CD4-positive, alpha-beta T cell treated with Interleukin-10 for 1 hour (primary cell): ENCODE measurements at places on chromosomes 6 and 20.

- DNase-seq, result no peak
These were observed 1.6 kb downstream of the SMPDL3A start for GRCh38 chr6:122790423-122791309.

DNA sequence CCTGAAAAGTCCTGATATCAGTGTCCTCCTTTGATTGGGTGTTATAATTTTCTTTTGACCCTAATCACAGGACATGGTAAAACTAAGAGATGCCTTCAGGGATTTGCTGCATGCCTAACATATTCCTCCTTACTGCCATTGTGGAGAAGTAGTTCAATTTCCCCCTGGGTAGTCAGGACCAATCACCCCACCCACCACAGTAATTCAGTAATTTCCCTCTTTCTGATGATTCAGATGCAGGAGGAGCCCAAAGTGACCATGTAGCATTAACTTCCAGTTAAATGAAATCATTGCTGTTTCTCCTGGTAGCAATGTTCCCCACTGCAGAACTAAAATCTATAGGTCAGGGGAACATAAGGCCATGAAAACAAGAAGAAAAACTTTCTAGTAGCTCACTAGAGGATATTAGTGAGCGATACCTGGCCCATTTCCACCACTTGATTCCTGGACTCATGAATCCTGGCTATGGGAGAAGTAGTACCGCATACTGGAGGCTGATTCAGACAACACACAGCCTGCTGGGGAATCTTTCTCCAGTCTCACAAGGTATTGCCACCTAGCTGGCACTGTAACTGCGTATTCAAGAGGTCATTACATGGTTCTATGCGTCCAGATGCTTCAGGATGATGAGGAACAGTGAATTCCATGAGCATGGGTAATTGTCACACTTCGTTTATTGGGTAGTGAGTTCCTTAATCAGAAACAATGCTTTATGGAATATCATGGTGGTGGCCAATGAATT is 561.2 kb downstream of the HAO1 start:
- no peak for DNase-seq

DNA sequence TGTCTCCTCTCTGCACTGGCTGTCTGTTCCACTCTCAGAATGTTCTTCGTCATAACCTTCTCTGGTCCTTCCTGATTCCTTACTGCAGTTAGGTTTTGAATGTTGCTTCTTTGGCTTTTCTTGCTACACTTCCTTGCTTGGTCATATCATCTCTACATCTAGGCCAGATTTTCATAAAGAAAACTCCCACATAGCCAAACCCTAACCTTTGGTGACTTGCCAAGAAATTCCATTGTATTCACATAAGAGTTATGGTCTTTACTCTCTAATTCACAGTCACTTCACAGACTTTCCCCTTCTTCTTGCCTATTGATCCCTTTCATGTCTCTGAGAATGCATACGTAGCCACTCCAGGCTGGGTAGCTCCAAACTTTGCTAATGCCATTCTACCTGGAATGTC is 41.9 kb upstream of the SIM1 start:
- DNase-seq, result no peak

GRCh38 chr20:25439328-25439727 is 31.9 kb downstream of the GINS1 start:
- DNase-seq, result no peak

GRCh38 chr6:141123049-141123448 is 1009.7 kb upstream of the GJE1 start:
- DNase-seq, result no peak

GRCh38 chr20:46987001-46987400 is 92.4 kb downstream of the EYA2 start:
- DNase-seq, result no peak

DNA sequence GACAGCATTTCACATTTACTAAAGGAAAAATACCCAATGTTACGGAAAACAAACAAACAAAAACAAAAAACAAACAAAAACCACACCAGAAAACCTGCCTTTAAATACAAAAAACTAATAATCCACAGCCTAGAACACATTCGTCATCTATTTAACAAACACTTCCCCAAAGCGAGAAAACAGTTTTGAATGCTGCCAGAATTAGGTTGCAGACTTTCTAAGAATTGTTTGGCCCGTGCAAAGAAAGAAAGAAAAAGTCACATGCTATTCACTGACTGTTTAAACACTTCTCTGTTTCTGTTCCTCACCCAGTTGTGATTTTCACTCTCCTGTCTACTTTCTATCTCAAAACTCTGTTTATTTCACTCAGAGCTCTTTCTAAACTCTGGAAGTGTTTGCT is 52.5 kb downstream of the BCAS1 start:
- no peak for DNase-seq

GRCh38 chr20:35121186-35121585 is 25.9 kb downstream of the EDEM2 start:
- no peak for DNase-seq

GRCh38 chr6:107079429-107079828 is 35.9 kb downstream of the BEND3 start:
- DNase-seq, result no peak

DNA sequence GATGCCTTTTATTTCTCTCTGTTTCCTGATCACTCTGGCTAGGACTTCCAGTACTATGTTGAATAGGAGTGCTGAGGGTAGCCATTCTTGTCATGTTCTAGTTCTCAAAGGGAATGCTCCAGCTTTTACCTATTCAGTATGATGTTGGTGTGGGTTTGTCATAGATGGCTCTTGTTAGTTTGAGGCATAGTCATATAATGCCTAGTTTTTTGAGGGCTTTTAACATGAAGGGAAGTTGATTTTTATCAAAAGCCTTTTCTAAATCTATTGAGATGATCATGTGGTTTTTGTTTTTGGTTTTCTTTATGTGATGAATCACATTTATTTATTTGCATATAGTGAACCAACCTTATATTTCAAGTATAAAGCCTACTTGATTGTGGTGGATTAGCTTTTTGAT is 55.6 kb downstream of the KLHL32 start:
- DNase-seq, result no peak

GRCh38 chr6:3202999-3203696 is 24.3 kb downstream of the TUBB2B start:
- no peak for DNase-seq

DNA sequence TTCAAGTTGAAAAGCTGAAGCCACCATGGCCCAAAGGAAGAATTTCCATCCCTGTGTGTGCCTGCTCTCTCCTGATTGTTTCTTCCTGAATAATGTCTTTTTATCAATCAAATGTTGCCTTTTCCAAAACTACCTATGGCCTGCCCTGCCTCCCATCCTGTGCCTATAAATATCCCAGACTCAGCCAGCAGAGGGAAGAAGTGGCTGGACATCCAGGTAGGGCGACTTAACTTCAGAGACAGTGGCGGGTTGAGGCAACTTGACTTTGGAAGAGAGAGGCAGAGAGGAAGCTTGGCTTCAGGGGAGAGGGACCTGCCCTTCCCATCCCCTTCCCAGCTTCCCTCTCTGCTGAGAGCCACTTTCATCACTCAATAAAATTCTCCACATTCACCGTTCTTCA is 133.0 kb downstream of the LCA5 start:
- no peak for DNase-seq

DNA sequence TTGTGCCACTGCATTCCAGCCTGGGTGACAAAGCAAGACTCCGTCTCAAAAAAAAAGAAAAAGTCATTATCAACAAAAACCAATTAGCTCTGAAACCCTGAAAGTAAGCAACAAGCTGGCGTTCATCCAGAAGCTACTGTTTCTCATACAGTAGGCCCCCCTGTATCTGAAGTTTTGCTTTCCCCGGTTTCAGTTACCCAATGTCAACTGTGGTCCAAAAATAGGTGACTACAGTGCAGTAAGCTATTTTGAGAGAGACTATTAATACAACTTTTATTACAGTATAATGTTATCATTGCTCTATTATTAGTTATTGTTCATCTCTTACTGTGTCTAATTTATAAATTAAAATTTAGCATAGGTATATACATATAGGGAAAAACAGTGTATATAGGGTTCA is 135.1 kb downstream of the KIF16B start:
- no peak for DNase-seq

DNA sequence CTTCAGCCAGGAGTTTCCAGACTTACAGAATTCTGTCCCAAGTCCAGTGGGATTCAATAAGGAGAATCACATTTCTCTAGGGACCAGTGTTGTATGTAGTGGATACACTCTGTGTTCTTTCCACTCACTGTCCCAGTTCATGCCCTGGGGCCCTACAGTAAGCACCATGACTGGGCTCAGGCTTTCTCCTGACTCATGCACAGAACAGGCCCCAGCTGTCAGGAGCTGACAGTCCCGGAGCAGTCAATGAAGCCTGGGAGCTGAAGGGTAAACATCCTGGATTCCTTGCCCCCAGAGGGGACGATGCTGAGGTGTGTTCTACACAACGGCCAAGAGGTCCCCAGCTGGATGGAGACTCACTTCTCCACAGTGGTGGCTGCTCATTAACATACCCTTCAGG is 40.2 kb upstream of the LRFN2 start:
- no peak for DNase-seq

DNA sequence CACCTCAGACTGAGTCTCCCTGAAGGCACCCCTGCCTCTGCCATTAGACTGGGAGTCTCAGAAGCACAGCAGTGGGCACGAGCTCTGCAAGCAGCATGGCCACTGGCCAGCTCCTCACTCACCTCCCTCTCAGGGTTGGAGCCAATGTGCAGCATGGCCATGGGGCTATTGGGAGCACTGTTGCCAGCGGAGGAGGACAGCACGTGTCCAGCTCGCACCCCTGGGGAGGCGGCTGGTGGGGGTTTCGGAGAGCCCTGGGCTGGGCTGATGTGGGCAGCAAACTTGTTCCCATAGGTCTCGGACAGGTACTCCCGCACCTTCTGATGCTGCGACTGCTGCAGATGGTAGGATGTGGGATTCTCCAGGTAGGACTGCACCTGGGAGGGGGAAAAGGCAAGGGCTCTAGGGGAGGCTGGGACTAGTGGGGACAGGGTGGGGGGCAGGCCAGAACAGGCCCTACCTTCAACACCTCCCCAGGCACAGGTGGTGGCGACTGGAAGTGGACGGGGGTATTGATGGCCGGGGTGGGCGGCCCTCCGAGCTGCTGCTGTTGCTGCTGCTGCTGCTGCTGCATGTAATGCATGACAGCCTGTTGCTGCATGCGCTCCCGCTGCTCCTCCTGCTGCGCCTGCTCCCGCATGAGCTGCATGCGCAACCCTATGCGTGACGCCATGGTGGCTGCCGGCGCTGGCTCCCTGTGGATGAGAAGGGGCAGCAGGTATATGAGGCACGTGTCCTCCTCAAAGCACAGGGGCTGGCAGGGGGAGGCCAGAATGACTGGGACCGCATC is 44.7 kb downstream of the TFEB start:
- no peak for DNase-seq

DNA sequence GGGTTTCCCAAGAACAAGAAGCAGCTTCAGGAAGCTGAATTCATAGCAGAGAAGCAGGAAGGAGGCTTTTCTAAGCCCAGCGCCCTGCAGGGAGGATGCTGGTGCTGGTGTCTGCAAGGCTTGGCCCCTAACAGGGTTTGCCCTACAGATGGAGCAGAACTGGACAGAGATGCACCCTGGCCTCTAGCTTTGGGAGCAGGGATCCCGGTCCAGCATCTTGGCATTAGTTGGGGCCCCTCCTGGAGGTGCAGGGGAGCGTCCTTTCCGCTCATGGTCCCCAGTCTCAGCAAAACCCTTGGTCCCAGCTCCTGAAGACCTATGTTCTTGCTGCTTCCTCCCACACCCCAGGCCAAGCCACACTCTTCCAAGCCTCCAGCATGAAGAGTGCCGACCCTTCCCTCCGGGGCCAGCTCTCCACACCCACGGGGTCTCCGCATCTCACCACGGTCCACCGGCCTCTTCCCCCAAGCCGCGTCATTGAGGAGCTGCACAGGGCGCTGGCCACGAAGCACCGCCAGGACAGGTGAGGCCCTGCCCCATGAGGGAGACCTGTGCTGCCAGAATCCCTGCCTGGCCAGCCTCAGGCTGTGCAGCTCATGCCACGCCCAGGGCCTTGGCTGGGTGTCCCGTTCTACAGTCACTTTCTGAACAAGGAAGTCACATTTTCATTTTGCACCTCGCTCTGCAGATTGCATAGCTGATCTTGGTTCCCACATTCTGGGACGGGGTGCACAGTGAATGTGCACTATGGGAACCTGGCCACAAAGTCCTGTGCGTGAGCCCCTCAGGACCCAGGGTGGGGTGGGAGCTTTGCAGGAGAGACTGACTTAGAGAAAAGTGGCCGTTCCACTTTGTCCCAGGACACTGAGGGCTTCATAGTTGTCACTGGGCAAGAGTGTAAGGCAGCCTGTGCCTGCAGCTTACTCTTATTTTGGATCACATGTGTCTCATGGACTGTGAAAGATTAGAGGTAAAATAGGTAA is 160.2 kb downstream of the SYCP2 start:
- DNase-seq, result no peak

DNA sequence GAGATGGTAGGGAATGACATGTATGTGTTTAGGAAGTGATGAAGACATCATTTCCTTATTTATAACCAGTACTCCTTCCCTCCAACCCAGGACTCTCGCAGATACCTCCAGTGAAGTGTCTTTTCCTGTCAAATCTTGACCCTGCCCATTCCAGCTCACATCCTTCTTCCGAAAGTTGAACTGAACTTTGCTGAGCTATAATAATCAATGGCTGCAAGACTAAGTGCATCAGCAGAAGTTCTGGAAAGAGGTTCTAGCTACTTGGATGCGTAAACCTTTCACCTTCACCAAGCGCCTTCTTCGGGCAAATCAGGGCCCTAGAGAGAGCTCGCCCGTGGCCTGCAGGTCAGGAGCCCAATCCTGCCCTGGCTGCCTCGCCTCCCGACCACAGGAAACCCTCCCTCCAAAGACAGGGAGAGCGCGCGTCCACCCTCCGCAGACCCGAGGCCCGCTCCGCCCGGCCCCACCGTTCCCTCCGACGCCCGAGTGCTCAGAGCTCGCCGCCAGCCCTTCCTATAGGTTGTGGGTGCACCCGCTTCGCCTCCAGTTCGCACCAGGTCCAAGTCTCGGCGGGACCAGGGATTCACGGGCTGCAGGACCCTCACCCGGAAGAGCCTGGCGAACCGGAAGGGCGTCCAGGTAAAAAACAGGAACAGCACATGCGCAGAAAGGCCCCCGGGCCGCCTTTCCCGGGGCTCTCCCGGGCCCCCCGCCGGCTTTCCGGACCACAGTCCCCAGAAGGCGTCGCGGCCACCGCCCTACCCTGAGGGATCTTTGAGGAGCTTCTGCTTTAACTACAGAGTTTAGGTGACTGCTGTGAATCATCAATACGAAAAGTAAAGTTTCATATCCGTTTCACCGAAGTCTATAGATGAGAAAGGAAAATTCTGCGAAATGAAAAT is at the start of gene ZNF334:
Gene ZNF334 (minus strand): TSS at position 617 of the 902 bp plus-strand sequence. CDS start 1,457 bp downstream, outside the sequence.
- DNase-seq, result no peak

- no peak for DNase-seq
These were observed 49.5 kb upstream of the SLC32A1 start for GRCh38 chr20:38674765-38675133.

DNA sequence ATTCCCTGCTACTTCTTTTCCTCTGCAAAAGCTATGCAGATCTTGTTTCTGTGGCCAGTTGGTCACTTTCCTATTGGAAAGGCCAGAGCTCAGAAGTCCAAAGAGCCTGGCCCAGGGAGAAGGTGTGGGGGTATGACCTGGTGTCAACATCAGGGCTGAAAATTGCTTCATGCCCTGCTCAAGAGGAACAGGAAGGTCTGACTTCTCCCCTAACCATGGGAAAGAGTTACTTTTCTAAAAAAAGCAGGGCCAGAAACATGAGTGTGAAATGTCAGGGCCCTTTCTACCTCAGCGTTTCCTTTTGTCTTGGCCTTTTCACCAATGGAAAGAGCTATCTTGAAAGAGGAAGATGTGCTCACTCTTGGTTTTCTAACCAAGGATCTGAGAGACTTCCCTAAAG is 117.4 kb downstream of the MAFB start:
- DNase-seq, result no peak

- no peak for DNase-seq
These were observed 27.0 kb downstream of the ELOVL2 start for GRCh38 chr6:11017090-11017489.

GRCh38 chr6:158847786-158848185 is 28.6 kb upstream of the EZR start:
- DNase-seq, result no peak
